Muscle of arm (tissue), 14 donors: ENCODE measurements at places on chromosomes 3 and 15.
A peak's percentile ranks its signal among the peaks of the same experiment; 100 is the strongest.

DNA sequence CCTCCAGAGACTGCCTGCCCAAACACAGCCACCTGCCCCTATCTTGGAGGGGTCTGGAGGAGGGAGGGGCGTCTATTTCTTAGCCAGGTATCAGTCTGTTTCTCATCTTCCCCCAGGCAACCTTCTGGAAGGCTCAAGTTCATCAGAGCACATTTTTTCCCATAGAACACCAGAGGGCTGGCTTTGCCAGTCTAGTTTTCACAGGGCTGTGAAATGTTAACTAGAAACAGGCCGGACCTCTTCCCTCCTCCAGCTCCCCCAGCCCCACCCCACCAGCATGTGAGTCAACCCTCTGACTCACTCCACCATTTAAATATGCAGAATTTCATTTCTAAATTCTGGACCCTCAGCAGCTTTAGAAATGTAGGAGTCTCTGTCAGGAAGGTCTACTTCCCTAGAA lies 66.9 kb downstream of the SLCO2A1 start:
- no peak for DNase-seq

DNA sequence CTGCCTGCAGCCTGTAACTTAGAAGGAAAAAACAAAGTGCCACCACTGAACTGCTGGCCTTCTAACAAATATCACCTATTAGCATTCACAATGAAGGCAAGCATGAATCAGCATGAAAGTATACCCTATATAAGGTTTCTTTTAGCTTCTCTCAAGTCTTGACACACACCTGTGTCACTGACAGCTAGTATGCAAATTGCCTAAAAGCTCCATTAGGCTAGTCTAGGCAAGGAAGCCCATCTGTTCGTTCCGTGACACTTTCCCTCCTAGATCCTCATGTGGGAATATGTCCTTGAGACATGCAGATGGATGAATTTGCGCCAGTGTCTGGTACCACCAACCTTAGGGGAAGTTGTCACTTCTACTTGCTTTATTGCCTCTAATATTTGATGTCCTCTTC lies 129.3 kb downstream of the RBMS3 start:
- no peak for DNase-seq

DNA sequence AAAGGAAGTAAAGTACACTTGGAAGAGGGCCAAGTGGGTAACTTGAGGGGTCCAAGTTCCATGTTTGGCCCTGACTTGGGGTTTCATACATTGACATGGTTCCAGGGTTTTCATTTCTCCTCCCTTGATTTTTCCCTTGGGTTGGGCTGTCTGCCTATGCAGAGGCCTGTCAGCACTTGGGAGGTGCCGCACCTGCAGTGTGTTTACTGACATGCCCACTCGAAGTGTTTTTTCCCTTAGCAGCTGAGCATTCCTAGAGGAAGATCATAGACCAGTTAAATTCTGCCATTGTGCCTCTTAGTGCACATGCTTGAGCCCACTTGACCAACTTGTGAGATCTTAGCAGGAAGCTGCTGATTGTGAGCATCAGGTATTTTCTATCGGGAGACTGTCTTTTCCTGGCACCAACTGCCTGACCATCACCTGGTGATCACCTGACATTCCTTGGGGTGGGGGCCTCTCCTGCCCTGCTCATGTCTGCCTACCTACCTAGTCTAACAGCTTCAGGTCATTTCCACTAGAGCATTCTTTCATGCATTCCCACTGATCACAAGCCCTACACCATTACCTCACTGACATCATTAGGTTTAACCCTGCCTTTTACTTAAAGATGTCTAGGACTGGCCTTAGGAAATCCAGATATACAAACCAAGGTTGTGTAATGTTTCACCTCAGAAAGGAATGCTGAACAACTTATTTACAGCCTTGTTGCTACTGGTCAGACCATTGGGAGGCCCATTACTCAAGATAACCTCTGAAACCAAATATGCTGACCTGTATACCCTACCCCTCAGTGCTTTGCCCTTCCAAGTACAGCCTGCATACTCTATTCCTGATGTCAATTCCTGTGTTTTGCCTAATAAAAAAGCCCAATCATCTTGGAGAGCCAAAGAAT lies 68.3 kb downstream of the CD47 start:
- DNase-seq = no peak

GRCh38 chr3:61875976-61876671 lies 314.8 kb downstream of the PTPRG start:
- no peak for DNase-seq

DNA sequence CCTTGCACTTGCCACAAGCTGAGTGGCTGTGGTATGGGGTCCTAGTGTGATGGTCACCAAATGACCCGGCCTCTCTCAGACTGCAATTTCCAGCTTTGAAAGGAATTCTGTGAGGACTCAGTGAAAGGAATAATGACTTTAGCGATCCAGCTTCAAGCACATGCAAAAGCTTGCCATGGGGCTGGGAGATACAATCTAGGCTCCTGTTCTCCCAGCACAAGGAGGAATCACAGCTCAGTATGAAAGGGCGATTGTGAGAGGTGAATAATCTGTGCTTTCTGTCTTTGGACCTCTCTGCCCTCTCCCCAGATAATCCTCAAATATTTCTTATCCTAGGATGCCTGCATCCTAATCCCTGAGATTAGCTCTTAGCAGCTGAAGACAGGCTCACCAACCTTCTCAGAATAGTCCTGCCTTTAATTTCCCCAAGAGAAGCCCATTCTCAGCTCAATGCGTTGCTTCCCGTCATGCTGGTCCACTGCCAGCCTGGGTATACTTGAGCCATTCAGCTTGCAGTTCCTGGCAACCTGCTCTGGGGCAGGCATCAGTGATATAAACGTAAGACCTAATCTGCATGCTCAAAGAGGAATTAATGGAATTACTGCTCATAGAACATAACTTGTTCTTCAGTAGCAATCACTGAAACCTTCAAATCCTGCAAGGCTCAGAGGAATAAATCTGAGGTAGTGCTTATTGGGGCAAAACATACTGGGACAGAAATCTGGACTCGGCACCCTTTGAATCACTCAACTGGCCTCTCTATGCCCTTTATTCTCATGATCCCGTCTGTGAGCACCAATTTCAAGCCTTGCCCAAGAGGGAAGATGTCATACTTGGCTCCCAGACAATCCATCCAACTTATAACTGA lies 15.1 kb downstream of the TLNRD1 start:
- DNase-seq = no peak

GRCh38 chr3:5898106-5898505 lies 710.6 kb downstream of the EDEM1 start:
- DNase-seq = no peak

DNA sequence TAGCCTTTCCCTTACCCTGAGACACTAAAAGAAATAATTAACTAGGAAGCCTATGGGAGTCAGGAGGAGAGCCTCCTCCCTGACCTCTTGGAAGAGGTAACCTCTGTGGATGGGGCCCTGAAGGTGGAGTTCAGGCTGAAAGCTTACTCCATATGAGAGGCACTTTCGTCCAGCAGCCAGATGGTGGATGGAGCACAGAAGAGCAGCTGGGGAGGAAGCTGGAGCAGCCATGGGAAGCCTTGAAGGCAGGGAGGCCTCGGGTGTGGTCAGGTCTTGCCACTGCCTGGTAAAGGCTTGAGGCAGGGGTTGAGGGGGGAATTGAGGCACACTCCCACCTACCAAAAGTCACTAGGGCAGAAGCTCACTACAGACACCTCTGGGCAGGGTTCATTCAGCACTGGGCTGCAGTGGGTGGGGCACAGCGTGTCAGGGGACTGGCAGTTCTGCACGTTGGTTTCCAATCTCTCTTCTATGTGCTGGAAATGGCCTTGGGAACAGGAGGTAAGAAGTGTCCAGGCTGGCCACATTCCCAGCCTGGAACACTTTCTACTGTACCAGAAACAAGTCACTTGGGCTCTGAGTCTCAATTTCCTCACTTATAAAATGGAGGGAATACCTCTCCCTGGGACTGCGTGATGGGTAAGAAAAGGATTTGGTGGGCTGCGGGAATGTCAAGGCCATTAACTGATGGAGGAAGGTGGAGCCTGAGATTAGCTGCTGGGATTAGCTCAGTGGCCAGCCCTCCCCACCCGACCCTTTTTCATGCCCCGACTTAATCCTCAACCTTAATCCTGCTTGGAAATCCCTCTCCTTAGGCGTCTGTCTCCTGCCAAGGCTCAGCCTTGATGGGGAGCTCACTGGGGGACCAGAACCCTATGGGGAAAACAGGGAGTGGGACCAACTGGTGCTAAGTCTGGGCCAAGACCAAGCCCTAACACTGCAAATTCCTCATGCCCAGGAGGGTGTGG lies 5.4 kb downstream of the PCBP4 start:
- no peak for DNase-seq

- no peak for DNase-seq
These were observed 1.9 kb upstream of the GPD1L start for GRCh38 chr3:32104492-32104891.

GRCh38 chr3:191774485-191774884 lies 313.5 kb downstream of the PYDC2 start:
- no peak for DNase-seq

DNA sequence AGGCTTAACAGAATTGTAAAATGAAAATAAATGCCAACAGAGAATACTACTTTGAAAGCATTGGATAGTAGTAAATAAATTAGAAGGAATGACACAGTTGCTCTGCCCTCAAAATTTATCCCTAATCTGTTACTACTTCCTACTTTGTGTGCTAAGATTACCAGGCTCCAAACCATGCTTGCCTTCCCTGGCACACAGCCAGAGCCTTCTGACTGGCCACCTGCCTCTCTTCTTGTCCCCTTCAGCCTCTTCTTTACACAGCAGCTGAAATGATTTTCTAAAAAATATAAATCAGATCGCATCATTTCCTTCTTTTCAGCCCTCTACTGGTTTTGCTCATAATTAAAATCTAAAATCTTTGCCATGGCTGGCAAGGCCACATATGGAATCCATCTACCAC lies 334.1 kb downstream of the FHIT start:
- DNase-seq = peak; percentile 16

- no peak for DNase-seq
These were observed 37.4 kb upstream of the SECISBP2L start for GRCh38 chr15:49083401-49084284.

- no peak for DNase-seq
These were observed 181.4 kb upstream of the BCL6 start for GRCh38 chr3:187926620-187927019.

- DNase-seq = peak; percentile 64
These were observed 242.2 kb downstream of the ABHD5 start for GRCh38 chr3:43932921-43933320.

- DNase-seq = no peak
These were observed 2.0 kb downstream of the XRN1 start for GRCh38 chr3:142445816-142446254.

DNA sequence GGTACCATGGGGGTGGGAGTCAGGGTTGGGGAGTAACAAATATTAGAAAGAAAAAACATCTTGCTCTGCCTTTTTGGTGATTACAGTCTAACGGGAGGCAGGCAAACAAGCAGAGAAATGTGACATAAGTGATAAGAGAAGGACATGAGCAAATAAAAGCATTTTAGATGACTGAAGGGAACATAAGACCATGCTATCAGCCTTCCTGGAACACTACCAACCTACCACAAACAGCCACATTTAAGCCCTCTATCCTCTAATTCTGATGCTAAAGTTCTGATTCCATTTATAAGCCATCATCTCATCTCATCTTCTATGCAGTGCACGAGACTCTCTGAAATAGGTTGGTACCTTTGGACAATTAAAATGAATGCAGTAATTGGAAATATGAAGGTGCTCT lies 243.4 kb upstream of the P2RY1 start:
- DNase-seq = no peak

GRCh38 chr15:91965501-91966193 lies 112.1 kb downstream of the SLCO3A1 start:
- no peak for DNase-seq

- no peak for DNase-seq
These were observed 60.0 kb downstream of the MLH1 start for GRCh38 chr3:37053337-37053736.

- DNase-seq = no peak
These were observed 60.1 kb downstream of the FNDC3B start for GRCh38 chr3:172099495-172099808.

DNA sequence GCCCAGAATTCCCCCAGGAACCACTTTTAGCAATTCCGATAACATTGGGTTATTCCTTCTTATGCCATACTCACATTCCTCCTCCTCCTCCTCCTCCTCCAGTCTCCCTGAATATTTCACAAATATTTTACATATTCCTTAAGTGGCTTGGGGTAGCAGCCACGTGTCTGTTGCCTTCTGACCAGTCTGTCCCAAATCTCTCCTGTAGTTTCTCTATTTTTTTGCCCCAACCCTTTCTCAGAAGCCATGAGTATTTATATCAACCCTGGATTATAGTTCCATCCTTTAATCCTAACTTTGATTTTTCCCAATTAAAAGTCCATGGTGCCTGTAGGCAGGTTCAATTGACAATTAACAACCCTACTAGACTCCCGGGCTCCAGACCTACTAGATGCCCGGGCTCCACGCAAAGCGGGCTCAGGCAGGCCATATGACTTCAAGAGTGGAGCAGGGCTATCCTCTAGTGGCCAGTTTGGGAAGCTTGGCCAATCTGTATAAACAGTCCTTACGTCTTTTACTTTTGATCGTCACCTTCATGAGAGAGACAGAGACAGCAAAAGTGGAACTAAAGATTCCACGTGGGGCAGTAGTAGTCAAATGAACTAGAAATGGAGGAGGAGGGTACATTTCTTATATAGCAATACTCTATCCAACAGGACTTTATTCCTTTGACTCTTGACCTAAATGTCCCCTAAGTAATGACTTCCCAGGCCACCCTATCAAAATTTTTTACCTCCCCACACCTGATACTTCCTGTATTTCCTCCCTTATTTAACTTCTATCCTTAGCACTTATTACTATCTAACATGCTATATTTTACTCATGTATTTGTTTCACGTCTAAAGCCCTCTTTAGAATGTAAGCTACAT lies 69.7 kb downstream of the USF3 start:
- peak; percentile 57 for DNase-seq

DNA sequence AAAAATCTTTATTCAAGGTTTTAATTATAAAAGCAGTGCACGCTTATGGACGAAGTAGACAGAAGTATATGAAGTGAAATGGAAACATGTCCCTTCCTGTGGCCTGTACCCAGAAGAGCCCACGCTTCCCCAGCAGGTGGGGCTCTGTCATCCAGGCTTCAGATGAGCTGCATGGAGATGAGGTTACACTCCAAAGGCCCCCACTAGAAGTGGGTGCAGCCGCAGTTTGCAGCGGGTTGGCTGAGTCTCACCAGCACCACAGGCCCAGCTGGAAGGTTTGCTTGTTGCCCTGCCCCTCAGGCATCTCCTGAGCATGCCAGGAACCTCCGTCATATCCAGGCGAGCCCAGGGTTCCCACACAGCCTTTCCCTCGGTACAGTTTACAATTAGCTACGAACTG lies 33.1 kb downstream of the PRR20G start:
- no peak for DNase-seq

GRCh38 chr3:126394179-126394976 lies at the start of gene CFAP100:
Gene CFAP100 (plus strand): TSS chr3:126394909. CDS start chr3:126396001, 1,092 bp downstream.
- peak; percentile 39 for DNase-seq
